M059J (cell line): ENCODE measurements at places on chromosomes 4 and X. TPM values are rescaled to one million over a fixed set of nuclear protein-coding genes. Genes with fewer than 3 reads are reported as not detected.

GRCh38 chr4:79688691-79689090, 280.7 kb upstream of the GK2 start:
- no peak for DNase-seq

DNA sequence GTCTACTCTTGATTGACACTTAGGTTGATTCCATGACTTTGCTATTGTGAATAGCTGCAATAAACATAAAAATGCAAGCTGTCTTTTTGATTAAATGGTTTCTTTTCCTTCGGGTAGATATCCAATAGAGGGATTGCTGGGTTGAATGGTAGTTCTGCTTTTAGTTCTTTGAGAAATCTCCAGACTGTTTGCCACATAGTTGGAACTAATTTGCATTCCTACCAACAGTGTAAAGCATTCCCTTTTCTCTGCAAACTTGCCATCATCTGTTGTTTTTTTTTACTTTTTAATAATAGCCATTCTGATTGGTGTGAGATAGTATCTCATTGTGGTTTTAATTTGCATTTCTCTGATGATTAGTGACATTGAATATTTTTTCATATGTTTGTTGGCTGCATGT, 122.2 kb upstream of the PRKG2 start:
- DNase-seq, result no peak

DNA sequence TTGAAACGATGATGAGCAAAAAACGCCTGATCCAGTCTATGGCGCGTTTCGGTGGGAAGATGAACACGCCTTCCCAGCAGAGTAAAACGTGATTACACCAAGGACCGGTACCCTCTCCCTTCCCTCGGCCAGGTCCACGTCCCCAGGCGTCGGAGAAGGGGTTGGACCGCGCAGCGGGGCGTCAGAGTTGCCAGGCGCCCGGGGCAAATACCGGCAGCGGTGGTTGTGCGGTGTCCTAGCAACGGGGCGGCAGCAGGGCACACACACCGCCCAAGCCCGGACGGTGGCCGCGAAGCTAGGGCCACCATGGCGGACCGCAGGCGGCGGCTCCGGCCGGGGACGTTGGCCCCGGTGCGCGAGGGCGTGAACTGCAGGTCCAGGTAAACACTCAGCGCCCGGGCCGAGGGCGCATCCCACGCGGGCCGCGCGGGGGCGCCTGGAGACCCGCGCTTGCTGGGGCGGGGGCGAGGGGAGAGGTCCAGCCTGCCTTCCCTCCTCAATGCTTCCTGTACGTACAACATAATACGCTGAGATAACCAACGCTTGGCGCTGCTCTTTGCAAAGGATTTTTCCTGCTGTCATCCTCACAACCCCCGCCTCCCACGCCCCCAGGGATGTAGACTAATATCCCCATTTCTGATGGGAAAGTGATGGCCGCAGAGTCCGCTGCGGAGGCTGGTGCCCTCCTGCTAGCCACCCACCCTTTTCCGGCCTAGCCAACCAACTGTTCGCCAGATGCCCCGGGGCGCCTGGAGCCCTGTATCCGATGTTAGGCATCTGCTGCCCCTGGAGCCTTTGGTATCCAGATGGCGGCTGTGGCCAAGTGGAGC, at the start of gene FAM47E:
FAM47E (plus strand) TSS at position 281 of the 830 bp plus-strand sequence; CDS start at position 307, 26 bp downstream.
- DNase-seq, result peak; percentile 79

DNA sequence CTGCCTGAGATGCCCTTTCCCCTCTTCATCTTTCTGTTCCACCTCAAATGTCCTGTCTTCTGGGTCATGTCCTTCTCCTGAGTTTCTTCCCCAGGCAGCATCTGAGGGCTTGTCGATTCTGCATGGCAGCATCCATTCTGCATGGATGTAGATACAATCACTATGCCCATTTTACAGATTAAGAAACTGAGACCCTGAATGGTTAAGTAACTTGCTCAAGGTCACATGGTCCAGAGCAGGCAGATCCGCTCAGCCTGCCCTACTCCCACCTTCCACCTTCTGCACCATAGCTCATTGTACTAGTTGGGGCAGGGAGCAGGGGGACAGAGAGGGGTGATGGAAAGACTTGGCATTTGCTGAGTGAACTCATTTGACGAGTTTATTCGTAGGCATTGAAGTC, 32.0 kb downstream of the ZNF185 start:
- DNase-seq, result no peak

The TCEAL9 gene
- 261 TPM in 2 replicates for total RNA-seq

GRCh38 chr4:95363559-95363925, 185.2 kb downstream of the UNC5C start:
- DNase-seq, result peak; percentile 1
